ENCODE measurements at places on chromosomes 13 and 19.

GRCh38 chr13:112347986-112348385 is 28.2 kb upstream of the SPACA7 start:
- DNase-seq: no peak

- no peak for DNase-seq
These were observed 740 bp upstream of the CCDC61 start for GRCh38 chr19:45994456-45994997.

DNA sequence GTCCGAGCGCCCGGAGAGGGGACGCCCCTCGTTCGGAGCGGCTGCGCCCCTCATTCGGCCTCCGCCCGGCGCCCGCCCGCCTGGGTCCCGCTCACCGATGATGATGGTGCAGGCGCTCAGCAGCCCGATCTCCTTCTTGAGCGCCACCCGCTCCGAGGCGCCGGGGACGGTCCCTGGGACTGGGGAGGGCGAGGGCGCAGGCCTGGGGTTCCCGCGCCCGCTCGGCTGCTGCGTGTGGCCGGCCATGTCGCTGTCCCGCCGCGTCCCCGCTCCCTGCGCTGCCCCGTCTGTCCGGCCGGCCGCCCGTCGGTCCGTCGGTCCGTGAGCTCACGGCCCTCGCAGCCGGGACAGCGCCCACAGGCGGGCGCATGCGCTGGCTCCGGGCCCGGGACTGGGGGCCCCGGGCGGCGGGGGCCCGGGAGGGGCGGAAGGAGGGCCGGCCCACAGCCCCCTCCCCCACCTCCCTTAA is at the start of gene SLC7A10:
SLC7A10 (minus strand) TSS at position 393 of the 469 bp plus-strand sequence; CDS start at position 246, 147 bp downstream.
- DNase-seq: no peak

DNA sequence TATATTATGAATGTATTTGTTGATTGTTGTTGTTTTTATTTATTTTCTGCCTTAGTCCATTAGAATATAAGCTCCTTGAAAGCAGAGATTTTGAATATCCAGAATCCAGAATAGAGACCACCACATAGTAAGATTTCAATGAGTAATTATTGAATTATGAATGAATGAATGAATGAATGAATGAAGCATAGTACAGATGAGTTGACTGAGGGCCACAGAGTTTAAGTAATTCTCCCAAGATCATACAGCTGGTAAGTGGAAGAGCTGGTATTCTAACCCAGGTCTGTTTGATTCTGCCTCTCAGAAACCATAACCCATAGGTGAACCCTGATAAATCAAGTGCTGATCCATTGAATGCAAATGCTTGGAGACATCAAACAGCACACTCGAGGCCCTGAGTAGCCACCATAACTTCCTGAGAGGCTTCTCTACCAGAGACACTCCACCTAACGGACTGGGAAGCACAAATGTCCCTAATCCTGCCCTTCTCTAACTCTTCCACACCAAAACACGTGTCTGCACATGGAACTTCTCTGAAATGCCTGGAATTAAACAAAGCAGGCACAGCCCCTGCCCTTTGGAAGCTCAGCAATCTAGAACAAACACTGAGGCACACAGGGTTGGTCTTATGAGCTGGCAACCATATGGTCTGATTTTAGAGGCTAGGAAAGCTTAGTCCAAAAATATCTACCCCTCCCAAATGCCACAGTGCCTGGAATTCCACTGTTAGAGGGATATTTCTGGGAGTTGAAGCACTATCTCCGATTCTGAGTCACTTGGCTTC is 190.1 kb downstream of the FOXO1 start:
- DNase-seq: no peak

DNA sequence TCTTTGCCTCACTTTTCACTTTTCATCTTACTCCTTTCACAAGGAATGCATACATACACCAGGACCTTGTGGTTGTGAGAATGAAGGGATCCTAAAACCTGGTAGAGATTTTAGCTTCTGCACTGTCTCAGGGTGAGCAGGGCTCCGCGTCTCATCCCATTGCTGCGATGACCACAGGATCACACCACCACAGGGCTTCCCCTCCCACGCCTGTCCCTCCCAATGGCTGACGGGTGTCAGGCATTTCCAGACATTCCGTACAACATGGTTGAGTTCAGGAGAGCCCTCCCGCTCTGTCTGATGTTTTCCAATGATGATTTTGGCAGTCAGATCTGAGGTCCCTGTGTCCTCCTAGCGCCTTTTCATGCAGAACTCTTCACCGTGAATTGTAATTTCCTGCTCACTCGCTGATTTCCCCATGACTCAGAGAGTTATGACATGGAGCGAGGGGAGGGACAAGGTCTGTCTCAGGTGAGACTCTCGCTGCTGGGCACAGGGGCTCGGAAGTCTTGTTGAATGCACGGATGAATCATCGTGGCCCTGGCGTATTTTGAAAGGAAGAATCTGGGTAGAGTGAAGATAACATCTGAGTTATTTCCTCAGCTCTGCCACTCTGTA is 102.8 kb downstream of the TEX29 start:
- DNase-seq: no peak

GRCh38 chr13:43763143-43763759 is 23.5 kb downstream of the ENOX1 start:
- no peak for DNase-seq

GRCh38 chr13:84430446-84430845 is 548.2 kb upstream of the SLITRK1 start:
- DNase-seq: no peak

- DNase-seq: no peak
These were observed 805.6 kb upstream of the ARGLU1 start for GRCh38 chr13:107373551-107373950.

GRCh38 chr13:87810920-87811344 is 139.8 kb downstream of the SLITRK5 start:
- no peak for DNase-seq

GRCh38 chr13:48797127-48797526 is 143.4 kb downstream of the CYSLTR2 start:
- no peak for DNase-seq

- no peak for DNase-seq
These were observed 93.0 kb downstream of the SLC7A1 start for GRCh38 chr13:29502391-29503008.

DNA sequence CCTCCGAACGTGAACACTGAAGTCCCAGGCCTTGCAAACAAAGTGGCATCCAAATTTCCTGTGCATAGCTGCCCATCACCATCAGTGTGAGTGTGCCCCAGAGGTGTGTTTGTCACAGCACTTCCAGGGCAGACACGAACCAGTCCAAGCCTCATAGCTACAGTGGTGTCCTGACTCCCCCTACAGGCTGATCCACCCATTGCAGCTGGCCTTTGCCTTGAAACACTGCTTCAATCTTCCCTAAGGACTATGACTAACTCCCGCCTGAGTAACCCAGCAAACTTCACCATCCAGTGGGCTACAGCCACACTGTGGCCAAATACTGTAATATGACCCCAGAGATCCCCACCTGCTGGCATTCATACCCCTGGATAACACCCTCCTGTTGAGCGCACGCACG is 3.9 kb downstream of the ZNF266 start:
- DNase-seq: peak; percentile 40

DNA sequence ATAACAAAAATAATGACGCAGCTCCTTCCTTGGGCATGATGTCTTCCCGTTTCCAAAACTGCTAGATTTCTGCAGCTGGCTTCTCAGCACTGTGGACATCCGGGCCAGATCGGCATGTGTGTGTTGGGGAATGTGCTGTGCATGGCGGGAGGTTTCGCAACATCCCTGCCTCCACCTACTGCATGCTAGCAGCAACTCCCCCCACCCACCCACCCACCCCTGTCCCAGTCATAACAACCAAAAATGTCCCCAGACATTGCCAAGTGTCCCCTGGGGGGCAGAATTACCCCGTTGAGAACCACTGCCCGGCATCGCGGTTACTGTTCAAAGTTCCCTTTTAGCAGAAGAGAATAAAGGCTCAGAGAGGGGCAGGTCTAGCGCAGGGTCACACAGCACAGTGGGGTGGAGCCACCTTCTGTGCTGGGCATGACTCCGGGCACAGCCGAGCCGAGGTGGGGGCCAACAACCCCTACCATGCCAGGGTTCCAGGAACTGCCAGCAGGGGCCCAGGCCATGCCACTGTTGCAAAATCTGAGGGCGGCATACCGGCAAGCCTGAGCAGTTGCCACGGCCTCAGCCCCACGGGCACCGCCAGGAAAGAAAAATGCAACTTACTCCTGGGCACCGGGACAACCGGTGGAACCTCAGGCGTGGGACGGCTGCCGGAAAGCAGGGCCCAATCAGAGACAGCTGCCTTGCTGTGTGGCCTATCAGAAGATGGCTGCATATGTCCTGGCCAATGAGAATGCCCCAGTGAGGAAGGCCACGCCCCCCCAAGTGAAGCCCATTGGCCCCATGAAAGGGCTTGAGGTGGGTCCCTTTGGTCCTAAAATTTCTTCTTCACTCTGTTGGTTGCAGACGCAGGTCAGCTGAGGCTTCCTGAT is 22.5 kb upstream of the NFIC start:
- no peak for DNase-seq

GRCh38 chr19:46607448-46607841 is 6.3 kb downstream of the CALM3 start:
- DNase-seq: no peak

DNA sequence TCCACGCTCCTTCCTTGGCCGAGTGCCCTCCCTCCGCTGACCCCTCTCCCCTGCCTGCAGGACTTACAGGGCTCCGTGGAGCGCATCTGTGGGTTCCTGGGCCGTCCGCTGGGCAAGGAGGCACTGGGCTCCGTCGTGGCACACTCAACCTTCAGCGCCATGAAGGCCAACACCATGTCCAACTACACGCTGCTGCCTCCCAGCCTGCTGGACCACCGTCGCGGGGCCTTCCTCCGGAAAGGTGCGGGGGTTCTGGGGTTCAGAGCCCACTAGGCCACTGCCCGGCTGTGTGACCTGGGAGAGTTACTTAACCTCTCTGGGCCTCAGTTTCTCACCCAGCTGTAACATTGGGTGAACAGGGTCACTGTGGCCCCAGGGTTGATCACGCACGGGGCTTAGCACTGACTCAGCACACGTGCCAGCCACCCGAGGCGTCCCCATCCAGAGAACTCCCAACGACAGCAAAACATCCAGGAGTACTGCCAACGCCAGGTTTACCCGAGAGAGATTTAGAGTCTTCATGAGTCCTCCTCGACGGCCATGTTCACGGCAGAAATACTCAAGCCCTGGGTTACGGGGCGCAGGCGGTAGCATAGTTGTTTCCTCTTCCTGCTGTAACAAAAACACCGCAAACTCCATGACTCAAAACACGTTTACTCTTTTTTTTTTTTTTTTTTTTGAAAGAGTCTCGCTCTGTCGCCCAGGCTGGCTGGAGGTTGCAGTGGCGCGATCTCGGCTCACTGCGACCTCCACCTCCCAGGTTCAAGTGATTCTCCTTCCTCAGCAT is 9.7 kb upstream of the SPACA4 start:
- no peak for DNase-seq

GRCh38 chr13:34671137-34671536 is 270.9 kb upstream of the NBEA start:
- DNase-seq: no peak

DNA sequence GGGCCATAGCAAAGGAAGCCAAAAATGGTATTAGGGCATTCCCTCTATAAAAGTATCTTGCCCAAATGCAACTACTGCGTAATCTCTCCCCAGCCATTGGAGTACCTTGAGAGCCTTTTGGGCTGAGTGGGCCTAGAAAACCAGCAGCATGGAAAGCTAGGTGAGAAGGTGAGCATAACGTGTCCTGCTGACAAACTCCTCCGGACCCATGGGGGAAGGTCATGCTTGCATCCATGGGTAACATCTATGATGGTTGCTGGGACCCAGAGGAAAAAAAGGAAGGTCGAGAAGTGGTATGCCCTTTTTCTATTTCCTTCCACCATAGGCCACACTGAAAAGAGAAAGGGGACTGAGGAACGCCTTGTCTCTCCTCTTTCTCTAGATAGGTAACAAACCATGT is 57.4 kb downstream of the ZNF728 start:
- no peak for DNase-seq

- no peak for DNase-seq
These were observed 178.8 kb downstream of the VWA8 start for GRCh38 chr13:41782086-41782485.

GRCh38 chr13:96422002-96422401 is 332.1 kb downstream of the HS6ST3 start:
- DNase-seq: no peak

GRCh38 chr13:78192716-78193115 is 274.1 kb upstream of the EDNRB start:
- DNase-seq: no peak

- no peak for DNase-seq
These were observed 13.0 kb downstream of the FBXL3 start for GRCh38 chr13:77013853-77014542.

All from stimulated activated CD8-positive, alpha-beta memory T cell treated with anti-CD3 and anti-CD28 coated beads, Interleukin-2, amount 100 ng/mL, for 48 hours (primary cell).